ENCODE measurements at places on chromosomes 3 and 15. TPM values are rescaled to one million over a fixed set of nuclear protein-coding genes. Genes with fewer than 3 reads are reported as not detected.

- no peak overlapping the region for H3K4me3 ChIP-seq
- H3K4me1 ChIP-seq, result no peaks in the 10 kb centered on the region
- H3K36me3 ChIP-seq, result no peaks in the 10 kb centered on the region
- no peaks in the 10 kb centered on the region for H3K27me3 ChIP-seq
These were observed 303.4 kb downstream of the ZNF385D start for GRCh38 chr3:21447476-21448151.

DNA sequence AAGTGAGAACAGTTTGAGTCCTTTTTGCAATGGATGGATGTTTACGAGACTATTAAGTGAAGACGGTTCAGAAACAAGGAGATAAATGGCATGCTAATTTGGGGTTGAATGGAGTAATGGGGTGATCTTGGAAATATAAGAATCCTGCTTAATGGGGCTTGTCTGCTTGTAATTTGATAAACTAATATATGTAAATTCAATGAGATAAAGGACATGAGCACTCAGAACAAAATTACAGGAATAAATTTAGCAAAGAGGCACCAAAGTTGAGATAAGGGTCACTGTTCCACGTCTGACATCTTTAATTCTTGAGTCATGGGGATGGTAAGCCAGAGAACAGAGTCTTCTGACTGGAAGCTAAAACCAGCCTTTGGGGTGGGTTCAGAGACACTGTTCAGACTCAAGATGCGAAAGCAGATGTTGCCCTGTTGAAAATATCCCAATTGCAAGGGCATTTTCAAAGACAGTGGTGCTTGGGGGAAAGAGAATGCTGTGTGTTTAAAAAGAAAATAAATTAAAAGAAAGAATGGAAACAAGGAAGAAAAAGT, 67.8 kb upstream of the CHRNB4 start:
- H3K27ac ChIP-seq, result no peak overlapping the region
- peaks cover 41% of the 10 kb centered on the region for H3K27me3 ChIP-seq
- DNase-seq, result no peak
- H3K4me1 ChIP-seq, result peaks cover 17% of the 10 kb centered on the region

GRCh38 chr15:69823223-69823907, 274.4 kb downstream of the TLE3 start:
- DNase-seq, result no peak
- no peak overlapping the region for H3K4me3 ChIP-seq
- H3K4me1 ChIP-seq, result no peaks in the 10 kb centered on the region
- H3K27me3 ChIP-seq, result peaks cover 6% of the 10 kb centered on the region
- no peaks in the 10 kb centered on the region for H3K36me3 ChIP-seq
- H3K27ac ChIP-seq, result no peak overlapping the region

DNA sequence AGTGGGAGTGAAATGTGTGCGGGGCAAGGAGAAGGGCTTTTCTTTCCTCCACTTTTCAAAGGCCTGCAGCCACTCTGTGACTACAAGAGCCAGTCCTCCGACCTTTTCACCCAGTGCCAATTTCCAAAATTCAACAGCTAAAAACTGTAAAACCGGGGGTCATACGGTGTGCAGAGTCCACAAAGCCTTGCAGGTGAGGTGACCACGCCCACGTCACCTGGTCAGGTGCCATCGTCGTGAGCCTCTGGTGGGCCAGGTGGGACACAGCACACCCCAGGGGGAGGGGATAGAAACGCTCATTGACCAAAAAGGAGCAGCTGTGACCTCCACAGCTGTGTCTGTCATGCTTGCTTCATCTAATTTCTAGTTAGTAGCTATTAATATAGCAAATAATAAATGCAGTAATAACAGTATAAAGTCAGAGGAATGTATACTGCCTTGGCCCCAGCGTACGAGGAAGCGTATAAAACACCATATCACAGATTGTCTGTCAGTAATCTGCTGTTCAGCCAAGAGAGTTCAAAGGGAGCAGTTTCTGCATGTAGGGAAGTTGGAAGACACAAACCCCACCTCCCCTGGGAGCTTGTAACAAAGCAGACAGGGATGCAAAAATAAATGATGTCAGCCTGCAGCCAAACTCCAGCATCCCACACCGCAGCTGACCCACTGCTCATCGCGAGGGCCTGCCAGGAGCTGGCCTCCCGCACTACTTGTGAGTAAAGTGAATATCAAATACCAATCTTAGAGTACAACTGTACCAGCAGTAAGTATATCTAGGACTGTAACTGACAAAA, 86.7 kb downstream of the VGLL4 start:
- H3K27ac ChIP-seq, result no peak overlapping the region
- no peak for DNase-seq
- no peak overlapping the region for H3K4me3 ChIP-seq
- peaks cover 25% of the 10 kb centered on the region for H3K36me3 ChIP-seq
- peaks cover 6% of the 10 kb centered on the region for H3K4me1 ChIP-seq

DNA sequence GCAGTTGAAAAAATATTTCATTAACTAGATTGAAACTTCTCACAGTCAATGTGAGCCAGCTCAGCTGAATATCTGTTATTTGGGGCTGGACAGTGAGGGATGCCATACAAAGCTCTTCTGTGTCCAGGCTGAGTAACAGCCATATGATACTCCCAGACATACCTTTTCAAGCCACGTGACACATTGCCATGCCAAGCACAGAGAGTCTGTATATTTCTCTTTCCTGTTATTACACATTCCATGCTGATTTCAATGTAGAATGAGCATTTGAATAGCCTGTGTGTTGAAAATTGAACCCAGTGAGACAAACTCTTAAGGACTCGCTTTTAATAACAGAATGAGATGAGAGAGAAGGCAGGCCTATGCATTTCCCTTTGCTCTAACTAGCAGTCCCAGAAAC, 334.7 kb upstream of the RASGRP1 start:
- H3K36me3 ChIP-seq, result no peaks in the 10 kb centered on the region
- H3K27me3 ChIP-seq, result no peaks in the 10 kb centered on the region
- no peak for DNase-seq
- H3K4me3 ChIP-seq, result no peak overlapping the region
- no peak overlapping the region for H3K27ac ChIP-seq

- peaks cover 13% of the 10 kb centered on the region for H3K4me1 ChIP-seq
- peaks cover 24% of the 10 kb centered on the region for H3K27me3 ChIP-seq
- no peak for DNase-seq
- no peak overlapping the region for H3K4me3 ChIP-seq
- H3K36me3 ChIP-seq, result no peaks in the 10 kb centered on the region
These were observed 121.2 kb downstream of the ETFA start for GRCh38 chr15:76190070-76190564.

GRCh38 chr3:108001457-108001856, 89.4 kb downstream of the CD47 start:
- peaks cover 2% of the 10 kb centered on the region for H3K27me3 ChIP-seq
- H3K4me3 ChIP-seq, result no peak overlapping the region
- no peak overlapping the region for H3K27ac ChIP-seq
- no peaks in the 10 kb centered on the region for H3K36me3 ChIP-seq
- H3K4me1 ChIP-seq, result peaks cover 1% of the 10 kb centered on the region
- no peak for DNase-seq

BOC gene
- total RNA-seq, result not detected

HLTF gene
- total RNA-seq, result 18.7 TPM

SCAANT1 gene
- total RNA-seq, result not detected

CIP2A gene
- 62.4 TPM for total RNA-seq

EPHA3 gene
- not detected for total RNA-seq

CDHR4 gene
- total RNA-seq, result not detected

RBMS3 gene
- 0.27 TPM for total RNA-seq

PDZRN3 gene
- not detected for total RNA-seq

ACOX2 gene
- not detected for total RNA-seq

SLC51B gene
- total RNA-seq, result not detected

All from activated CD4-positive, alpha-beta T cell treated with anti-CD3 and anti-CD28 coated beads, Interleukin-2, amount 10 ng/mL, durations not matched to agents 7 days and 5 days (primary cell).